ENCODE measurements at places on chromosomes 16 and 17.

GRCh38 chr16:86203557-86204275 is 304.8 kb downstream of the IRF8 start:
- no peak for DNase-seq

DNA sequence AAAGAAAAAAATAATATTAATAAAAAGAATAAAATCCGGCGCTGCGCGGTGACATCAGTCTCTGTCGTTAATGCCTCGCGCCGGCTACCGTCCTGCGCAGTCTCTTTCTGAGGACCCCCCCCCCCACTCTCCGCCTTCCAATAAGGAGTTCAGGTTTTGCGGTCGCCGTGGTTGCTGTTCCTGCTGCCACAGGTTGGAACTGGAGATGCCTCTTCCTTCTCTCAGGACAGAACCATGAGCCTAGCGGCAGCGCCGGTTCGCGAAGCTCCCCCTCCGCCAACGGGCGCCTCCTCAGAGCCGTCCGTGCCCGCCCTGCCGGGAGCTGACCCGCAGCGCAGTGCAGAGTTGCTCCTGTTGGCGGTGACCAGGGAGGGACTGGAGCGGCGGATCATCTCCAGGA is 2093.4 kb downstream of the TP53TG3F start:
- DNase-seq, result no peak

DNA sequence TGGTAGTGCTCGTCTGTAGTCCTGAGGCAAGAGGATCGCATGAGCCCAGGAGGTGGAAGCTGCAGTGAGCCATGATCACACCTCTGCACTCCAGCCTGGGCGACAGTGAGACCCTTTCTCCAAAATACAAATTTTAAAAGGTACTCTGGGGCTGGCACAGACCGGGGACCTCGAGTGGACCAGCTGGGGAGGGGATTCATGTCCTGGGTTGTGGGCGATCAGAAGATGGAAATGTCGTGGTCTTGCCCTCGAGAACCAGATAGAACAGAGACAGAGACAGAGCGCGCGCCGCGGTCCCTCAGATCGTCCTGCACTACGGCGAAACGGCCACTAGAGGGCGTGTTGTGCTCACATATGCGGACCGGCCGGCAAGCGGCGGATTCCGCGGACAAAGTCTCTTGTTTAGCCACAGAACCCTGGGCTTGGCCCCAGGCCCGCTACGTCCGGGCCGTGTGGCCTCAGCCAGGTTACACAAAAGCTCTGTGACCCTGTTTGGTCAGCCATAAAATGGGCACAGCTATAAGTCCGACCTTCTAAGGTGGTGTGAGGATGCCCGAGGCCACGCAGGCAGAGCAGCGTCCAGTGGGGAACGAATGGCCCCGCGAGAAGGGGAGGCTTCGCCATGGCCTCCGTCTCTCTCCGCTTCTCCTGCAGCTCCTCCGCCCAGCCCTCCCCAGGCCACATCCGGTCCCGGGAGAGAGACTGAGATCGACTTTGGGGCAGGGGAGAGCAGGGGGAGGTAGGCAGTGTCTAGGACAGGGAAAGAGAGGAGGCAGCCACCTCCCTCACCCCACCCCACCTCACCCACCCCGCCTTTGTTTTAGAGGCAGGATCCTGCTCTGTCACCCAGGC is 14.6 kb upstream of the SBK1 start:
- DNase-seq, result peak; percentile 85

GRCh38 chr17:18039535-18040260 is 490 bp downstream of the GID4 start:
- DNase-seq, result peak; percentile 18

DNA sequence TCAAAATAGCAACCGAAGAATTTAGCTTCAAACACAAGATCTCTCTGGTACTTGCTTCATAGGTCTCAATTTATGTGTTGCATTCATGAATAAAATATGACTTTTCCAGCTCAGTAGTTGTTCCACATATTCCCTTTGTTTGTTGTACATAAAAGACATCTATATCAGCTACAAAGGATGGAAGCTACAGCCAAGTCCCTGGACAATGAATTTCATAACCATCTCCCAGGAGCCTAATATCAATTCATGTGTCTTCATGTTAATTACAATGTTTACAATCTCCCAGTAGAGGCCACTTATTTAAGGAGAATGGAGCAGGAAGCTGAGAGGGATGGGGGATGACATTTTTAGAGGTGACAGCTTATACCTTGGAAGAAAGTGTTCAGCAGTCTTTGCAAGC is 3.3 kb downstream of the CLEC3A start:
- DNase-seq, result no peak

- no peak for DNase-seq
Measured at GRCh38 chr17:48520631-48521079, 10.2 kb downstream of the HOXB1 start.

DNA sequence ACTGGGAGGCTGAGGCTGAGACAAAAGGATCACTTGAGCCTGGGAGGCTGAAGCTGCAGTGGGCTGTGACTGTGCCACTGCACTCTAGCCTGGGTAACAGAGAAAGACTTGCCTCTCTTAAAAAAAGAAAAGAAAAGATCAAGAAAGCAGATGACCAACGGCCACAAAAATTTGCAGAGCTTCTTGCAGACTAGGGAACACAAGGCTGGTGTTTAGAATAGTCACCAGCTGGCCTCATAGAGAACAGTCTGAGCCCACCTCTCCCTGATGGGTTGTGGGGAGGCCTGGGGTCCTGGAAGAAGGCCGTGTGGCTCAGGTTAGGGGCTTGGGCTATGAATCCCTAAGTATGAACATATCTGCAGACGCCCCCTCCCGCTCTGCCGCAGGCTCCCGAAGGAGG is 73.7 kb upstream of the MED9 start:
- no peak for DNase-seq

GRCh38 chr16:6753553-6753952 is 579.1 kb upstream of the RBFOX1 start:
- DNase-seq, result no peak

DNA sequence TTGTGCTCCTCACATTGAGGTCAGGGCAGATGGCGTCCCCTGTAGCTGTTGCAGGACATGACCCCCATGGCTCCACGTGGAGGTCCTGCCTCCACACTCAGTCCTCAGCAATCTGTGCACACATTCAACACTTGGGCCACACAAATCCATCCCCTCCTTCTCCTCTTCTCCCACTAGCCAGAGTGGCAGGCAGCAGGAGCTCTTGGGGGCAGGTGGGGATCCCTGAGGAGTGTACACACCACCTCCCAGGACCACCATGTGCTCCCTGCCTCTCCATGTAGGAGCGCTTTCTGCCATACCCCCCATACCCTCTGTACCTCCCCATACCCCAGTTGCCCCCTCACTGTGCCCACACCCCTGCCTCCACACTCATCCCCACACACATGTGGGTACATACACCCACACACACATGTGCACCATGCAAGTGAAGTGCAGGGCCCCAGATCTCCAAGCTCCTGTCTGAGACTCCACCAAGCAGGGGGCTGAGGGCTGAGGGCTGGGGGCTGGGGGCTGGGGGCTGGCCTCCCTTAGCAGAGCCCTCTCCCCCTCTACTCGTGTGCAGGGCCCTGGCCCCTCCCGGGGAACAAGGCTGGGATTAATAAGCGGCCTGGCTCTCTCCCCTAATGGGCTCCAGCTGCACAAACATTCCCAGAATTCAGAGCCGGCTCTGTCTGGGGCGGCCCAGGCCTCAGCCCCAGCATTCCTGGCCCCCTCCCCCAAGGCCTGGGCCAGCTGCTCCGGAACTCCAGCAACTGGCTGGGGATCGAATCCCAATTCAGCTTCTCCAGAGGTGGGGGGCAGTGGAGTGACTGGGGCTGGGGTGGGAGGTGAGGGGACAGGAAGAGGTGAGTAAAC is 48.2 kb upstream of the MEIOC start:
- DNase-seq, result no peak

DNA sequence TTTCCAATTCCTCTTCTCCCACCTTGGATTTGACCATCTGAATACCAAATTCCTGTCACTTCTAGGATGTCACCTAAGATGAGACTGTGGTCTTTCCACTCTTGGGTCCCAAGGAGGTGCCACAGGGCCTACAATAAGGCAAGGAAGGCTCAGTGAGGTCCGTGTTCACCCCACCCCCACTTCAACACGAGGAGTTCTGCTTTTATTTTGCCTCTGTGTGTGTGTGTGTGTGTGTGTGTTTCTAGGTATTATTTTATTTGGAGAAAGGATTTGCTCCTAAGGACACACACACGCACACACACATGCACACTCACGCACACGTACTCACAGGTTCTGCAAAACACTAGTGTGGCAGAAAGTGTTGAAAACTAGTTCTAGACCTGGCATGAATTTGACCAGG is 24.5 kb upstream of the PHOSPHO1 start:
- DNase-seq, result no peak

- DNase-seq, result no peak
Measured at GRCh38 chr16:27429330-27429871, 27.4 kb downstream of the IL21R start.

DNA sequence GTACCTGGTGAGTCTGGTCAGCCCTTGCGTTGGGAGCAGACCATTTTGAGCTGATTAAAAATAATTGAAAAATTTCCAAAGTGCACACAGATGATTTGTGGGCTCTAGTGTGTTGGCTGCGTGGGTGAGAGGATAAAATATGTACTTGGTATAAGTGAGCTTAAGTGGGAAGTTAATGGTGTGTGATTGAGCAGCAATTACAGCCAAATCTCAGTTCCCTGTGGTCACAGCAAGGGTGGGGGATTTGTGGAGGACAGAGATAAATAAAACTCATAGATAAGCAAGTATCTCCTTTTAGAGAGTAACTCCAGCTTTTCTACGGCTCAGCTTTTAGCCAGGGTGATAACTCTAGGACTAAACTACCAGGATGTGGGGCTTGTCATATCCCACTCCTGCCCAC is 390.4 kb downstream of the UTP18 start:
- DNase-seq, result no peak

- no peak for DNase-seq
Measured at GRCh38 chr17:30824002-30824355, 513 bp downstream of the CRLF3 start.

GRCh38 chr16:29806099-29806579 is at the start of gene MAZ:
Gene MAZ (plus strand): TSS chr16:29806529. CDS start chr16:29806702, 173 bp downstream.
- no peak for DNase-seq

DNA sequence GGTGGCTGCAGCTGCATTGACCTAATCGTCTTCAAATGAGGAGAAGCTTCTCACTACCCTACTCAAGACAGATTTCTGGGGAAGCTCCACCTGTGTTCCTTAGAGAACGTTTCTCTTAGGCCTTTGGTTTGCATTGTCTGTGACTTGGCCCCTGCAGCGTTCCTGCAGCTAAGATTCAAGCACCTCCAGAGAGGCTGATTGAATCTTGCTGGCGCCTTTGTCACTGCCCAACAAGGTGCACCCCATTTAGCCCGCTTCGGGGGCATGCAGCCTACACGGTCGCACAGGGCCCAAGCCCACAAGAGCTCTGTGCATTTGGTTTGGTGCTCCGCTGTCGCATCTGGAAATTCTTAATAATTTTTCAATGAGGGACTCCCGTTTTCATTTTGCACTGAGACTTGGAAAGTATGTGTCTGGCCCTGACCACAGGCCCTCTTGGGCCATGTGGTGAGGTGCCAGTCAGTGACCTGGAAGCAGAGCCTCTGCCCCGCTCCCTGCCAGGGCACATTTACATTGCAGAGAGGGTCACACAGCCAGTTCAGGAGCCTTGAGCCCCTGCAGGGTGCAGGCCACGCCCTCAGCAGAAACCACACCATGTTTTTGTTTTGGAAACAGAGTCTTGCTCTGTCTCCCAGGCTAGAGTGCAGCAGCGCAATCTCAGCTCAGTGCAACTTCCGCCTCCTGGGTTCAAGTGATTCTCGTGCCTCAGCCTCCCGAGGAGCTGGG is 51.1 kb upstream of the CACNG5 start:
- no peak for DNase-seq

DNA sequence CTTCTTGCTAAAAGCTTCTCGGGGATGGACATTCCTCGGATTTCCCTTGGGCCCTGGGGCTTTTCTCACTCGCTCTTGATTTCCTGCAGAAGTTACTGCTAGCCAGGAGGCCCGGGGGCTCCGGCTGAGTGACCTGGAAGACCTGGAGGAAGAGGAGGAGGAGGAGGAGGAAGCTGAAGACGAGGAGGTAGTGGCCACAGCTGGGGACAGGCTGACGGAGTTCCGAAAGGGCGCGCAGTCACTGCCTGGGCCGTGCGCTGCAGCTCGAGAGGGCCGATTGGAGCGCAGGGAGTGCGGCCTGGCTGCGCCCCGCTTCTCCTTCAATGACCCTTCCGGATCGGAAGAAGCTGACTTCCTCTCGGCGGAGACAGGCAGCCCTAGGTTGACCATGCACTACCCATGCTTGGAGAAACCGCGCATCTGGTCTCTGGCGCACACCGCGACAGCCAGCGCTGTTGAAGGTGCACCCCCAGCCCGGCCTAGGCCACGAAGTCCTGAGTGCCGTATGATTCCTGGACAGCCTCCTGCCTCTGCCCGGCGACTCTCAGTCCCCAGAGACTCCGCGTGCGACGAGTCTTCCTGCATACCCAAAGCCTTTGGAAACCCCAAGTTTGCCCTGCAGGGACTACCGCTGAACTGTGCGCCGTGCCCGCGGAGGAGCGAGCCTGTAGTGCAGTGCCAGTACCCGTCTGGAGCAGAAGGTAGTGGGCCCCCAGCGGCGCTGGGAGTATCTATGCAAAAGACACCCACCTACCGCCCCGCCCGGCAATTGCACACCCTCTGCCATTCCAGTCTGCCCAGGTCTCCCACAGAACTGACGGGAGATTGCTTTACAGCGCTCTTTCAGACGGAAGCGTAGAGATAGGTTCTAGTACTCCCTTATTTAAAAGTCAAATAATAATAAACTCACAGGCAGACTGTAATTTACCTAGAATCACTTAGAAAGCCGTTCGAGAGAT is 4.9 kb downstream of the IRX6 start:
- DNase-seq, result no peak

DNA sequence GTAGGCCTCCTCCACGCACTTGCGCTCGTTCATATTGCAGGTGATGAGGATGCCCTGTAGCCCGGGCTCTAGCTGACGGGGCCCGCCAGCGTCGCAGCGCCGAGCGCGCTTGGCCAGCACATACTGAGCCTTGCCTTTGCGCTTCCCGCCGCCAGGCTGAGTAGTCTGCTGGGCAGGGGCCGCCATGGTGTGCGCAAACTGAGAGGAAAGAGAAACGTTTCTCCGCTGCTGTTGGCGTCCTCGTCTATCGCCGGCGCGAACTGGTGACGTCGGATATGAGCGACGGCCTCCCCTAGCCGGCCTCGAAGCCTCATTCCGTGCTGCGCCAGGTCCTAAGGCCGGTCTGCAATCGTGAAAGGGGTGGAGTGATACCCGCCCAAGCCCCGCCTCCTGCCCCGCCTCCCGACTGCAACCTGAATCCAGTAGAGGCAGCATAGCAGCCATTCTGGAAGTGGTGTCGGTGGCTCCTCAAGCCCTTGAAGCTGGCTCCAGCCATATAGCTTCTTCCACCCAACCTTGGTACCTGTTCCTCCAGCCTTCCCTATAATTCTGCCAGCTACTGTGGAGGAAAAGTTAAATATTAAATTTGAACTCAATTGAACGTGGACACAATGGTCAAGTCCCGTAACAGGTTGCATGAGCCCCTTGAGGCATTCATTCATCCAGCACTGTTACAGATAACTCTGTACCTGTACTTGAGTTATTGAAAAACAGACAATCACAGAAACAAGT is at the start of gene THUMPD1:
Gene THUMPD1, minus strand, starts transcription at position 265 of the 732 bp plus-strand sequence. Its CDS starts 79 bp downstream, at position 186.
- DNase-seq, result peak; percentile 89

- DNase-seq, result no peak
Measured at GRCh38 chr17:2398182-2398581, 2.7 kb downstream of the MNT start.

GRCh38 chr17:78789663-78790181 is 7.6 kb upstream of the CYTH1 start:
- no peak for DNase-seq
